ENCODE measurements at places on chromosomes 12 and 14. TPM values are rescaled to one million over a fixed set of nuclear protein-coding genes. Genes with fewer than 3 reads are reported as not detected.

The SNAPC1 gene
- 4.4 TPM for polyA plus RNA-seq

The MYH6 gene
- polyA plus RNA-seq = 60.7 TPM

The YBX3 gene
- polyA plus RNA-seq = 6,125 TPM

The RNASE1 gene
- polyA plus RNA-seq = 111 TPM

The CALCOCO1 gene
- polyA plus RNA-seq = 124 TPM

The TCTN2 gene
- 8.1 TPM for polyA plus RNA-seq

The NDRG2 gene
- polyA plus RNA-seq = 328 TPM

The CCND2 gene
- 0.68 TPM for polyA plus RNA-seq

The SYNE3 gene
- polyA plus RNA-seq = 0.96 TPM

The SPTSSA gene
- polyA plus RNA-seq = 25.4 TPM

The HSPA2 gene
- 180 TPM for polyA plus RNA-seq

The C12orf50 gene
- polyA plus RNA-seq = not detected

The TIMELESS gene
- polyA plus RNA-seq = 3.3 TPM

The RTN1 gene
- 0.17 TPM for polyA plus RNA-seq

The SLC17A8 gene
- polyA plus RNA-seq = not detected

DNA sequence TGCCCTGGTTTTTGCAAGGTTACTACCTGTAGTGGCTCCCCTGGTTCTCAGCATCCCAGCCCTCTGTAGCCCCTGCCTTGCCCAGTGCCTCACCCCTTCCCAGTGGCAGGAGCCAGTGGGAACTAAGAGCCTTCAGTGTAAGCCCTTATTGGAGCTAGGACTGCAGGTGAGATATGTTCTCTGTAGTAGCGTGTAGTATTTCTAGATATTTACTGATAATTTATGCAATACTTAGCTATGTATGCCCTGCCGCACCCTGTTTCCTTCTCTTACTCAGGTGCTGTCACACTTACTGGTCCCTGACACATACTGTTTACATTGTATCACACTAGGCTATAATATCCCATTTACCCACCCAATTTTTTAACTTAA is 3.6 kb downstream of the BMAL2 start:
- no peaks in the 10 kb centered on the region for H3K27me3 ChIP-seq
- H3K4me3 ChIP-seq = no peak overlapping the region
- H3K27ac ChIP-seq = no peak overlapping the region
- peaks cover 4% of the 10 kb centered on the region for H3K4me1 ChIP-seq
- no peaks in the 10 kb centered on the region for H3K36me3 ChIP-seq
- no peak for DNase-seq

- H3K4me1 ChIP-seq = no peaks in the 10 kb centered on the region
- no peak overlapping the region for H3K27ac ChIP-seq
- H3K36me3 ChIP-seq = no peaks in the 10 kb centered on the region
- H3K27me3 ChIP-seq = no peaks in the 10 kb centered on the region
- no peak for DNase-seq
- H3K4me3 ChIP-seq = no peak overlapping the region
Observed at GRCh38 chr12:105267711-105268110, 31.7 kb upstream of the APPL2 start.

GRCh38 chr12:72673853-72674252 is 401.7 kb downstream of the TRHDE start:
- no peak overlapping the region for H3K27ac ChIP-seq
- no peaks in the 10 kb centered on the region for H3K27me3 ChIP-seq
- H3K4me3 ChIP-seq = no peak overlapping the region
- no peaks in the 10 kb centered on the region for H3K4me1 ChIP-seq
- no peak for DNase-seq

- H3K36me3 ChIP-seq = no peaks in the 10 kb centered on the region
- no peak overlapping the region for H3K4me3 ChIP-seq
- H3K27me3 ChIP-seq = no peaks in the 10 kb centered on the region
- DNase-seq = peak; percentile 4
Observed at GRCh38 chr14:104107611-104108569, 22.4 kb downstream of the ASPG start.

GRCh38 chr14:68369281-68370056 is 423.4 kb downstream of the ZFP36L1 start:
- H3K36me3 ChIP-seq = no peaks in the 10 kb centered on the region
- no peaks in the 10 kb centered on the region for H3K27me3 ChIP-seq
- DNase-seq = no peak
- H3K27ac ChIP-seq = peak overlapping the region; percentile 17

- H3K27me3 ChIP-seq = no peaks in the 10 kb centered on the region
- no peak overlapping the region for H3K4me3 ChIP-seq
- H3K36me3 ChIP-seq = no peaks in the 10 kb centered on the region
- no peaks in the 10 kb centered on the region for H3K4me1 ChIP-seq
- no peak for DNase-seq
- no peak overlapping the region for H3K27ac ChIP-seq
Observed at GRCh38 chr12:75585330-75585729, 73.9 kb upstream of the KRR1 start.

- H3K27ac ChIP-seq = no peak overlapping the region
- no peaks in the 10 kb centered on the region for H3K27me3 ChIP-seq
- DNase-seq = no peak
- peaks cover 99% of the 10 kb centered on the region for H3K36me3 ChIP-seq
Observed at GRCh38 chr14:21077672-21078071, 7.6 kb downstream of the ARHGEF40 start.

DNA sequence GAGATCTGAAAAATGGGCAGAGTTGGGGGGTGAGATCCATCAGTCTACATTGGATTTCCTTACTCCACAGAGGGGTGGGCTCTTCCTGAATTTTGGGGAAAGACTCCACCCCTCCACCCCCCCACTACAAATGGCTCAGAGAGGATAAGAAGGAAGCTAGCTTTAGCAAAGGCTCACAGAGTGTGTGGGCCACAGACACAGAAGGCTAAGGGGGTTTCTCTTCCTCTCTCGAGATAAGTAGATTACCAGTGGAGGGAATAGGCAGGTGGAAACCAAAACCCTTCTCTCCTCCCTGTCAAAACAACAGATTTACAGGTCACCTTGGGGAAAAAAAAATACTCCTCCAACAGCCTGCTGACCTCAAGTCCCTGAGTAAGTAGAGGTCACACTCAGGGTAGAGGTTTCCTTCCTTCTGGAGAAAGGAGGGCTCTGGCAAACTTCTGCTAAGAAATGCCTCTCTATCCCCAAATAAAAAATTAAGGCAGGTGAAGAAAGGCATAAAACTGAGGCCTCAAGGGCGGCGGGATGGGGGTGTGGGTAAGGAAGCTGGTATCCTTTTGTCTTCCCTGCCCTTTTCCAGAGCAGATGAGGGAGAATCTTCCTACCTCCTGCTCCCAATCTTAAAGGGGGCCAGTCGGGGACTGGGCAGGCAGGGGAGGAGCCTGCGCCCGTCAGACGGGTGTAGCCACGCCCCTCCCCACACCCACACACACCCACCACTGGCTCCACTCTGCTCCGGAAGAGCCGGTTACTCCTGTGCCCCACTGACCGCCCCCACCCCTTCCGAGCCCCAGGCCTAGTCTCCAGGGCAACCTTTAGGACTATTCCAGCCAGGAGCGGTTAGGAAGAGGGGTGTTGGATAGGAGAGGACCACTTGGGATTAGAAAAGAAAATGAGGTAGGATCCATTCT is 1.9 kb upstream of the BAZ2A start:
- peak; percentile 74 for DNase-seq
- H3K4me3 ChIP-seq = peak overlapping the region; percentile 47
- H3K36me3 ChIP-seq = peaks cover 5% of the 10 kb centered on the region
- peaks cover 50% of the 10 kb centered on the region for H3K4me1 ChIP-seq

- no peak for DNase-seq
- H3K27ac ChIP-seq = no peak overlapping the region
- no peaks in the 10 kb centered on the region for H3K27me3 ChIP-seq
- no peaks in the 10 kb centered on the region for H3K4me1 ChIP-seq
- no peak overlapping the region for H3K4me3 ChIP-seq
Observed at GRCh38 chr12:26132866-26133265, 8.0 kb upstream of the BHLHE41 start.

DNA sequence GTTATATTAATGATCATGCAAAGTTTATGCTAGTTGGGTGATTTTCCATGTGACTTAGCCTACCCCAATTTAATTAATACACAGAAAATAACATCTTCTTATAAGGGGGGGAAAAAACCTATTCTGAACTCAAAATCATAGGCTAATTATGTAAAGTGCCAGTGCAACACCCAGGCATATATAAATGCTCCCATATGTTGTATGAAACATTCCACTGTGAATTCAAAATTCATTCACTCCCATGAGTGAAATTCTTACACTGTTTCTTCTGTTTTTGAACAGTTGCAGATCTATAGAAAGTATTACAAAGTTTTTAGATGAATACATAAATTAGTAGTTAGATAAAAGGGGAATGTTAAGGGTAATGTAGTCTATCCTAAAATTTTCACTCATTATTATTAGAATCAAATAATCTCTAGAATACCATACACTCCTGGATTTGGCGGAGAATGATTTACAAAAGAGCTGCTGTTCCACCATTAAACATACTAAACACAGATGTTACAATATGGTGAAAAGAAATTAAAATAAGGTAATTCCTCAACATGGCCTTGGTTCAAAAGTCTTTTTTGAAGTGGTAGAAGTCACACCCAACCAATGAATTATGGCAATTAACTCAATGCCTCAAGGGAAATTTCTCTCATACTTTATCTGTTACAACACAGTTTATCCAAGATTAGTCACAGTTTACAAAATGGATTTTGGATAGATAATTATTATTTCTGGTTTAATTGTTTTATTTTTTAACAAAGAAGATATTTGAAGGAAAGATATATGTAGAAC is 454.1 kb upstream of the FLRT2 start:
- H3K4me3 ChIP-seq = no peak overlapping the region
- no peak overlapping the region for H3K27ac ChIP-seq
- no peaks in the 10 kb centered on the region for H3K27me3 ChIP-seq
- H3K36me3 ChIP-seq = no peaks in the 10 kb centered on the region

GRCh38 chr14:51094282-51094821 is 553 bp downstream of the TRIM9 start:
- peak overlapping the region; percentile 75 for H3K4me3 ChIP-seq
- no peaks in the 10 kb centered on the region for H3K36me3 ChIP-seq
- peaks cover 12% of the 10 kb centered on the region for H3K4me1 ChIP-seq
- no peak overlapping the region for H3K27ac ChIP-seq

GRCh38 chr12:132264086-132265010 is 65.0 kb downstream of the GALNT9 start:
- no peak for DNase-seq
- H3K27me3 ChIP-seq = peaks cover 18% of the 10 kb centered on the region
- H3K36me3 ChIP-seq = no peaks in the 10 kb centered on the region
- H3K4me3 ChIP-seq = no peak overlapping the region
- H3K27ac ChIP-seq = no peak overlapping the region
- no peaks in the 10 kb centered on the region for H3K4me1 ChIP-seq

GRCh38 chr12:105226219-105226618 is 9.8 kb downstream of the APPL2 start:
- DNase-seq = peak; percentile 62
- peak overlapping the region; percentile 64 for H3K27ac ChIP-seq
- no peaks in the 10 kb centered on the region for H3K27me3 ChIP-seq
- peaks cover 34% of the 10 kb centered on the region for H3K4me1 ChIP-seq
- H3K36me3 ChIP-seq = peaks cover 43% of the 10 kb centered on the region

DNA sequence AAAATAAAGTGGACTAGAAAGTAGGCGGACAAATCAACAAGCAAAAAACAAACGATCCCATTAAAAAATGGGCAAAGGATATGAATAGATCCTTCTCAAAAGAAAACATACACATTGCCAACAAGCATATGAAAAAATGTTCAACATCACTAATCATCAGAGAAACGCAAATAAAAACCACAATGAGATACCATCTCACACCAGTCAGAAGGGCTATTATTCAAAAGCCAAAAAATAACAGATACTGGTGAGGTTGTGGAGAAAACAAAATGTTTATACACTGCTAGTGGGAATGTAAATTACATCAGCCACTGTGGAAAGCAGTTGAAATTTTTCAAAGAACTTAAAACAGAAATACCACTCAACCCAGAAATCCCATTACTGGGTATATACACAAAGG is 70.3 kb downstream of the RPS6KA5 start:
- H3K27ac ChIP-seq = no peak overlapping the region
- H3K27me3 ChIP-seq = no peaks in the 10 kb centered on the region
- no peak for DNase-seq
- H3K36me3 ChIP-seq = no peaks in the 10 kb centered on the region
- H3K4me1 ChIP-seq = no peaks in the 10 kb centered on the region

GRCh38 chr14:39956372-39956771 is 524.1 kb upstream of the FBXO33 start:
- no peaks in the 10 kb centered on the region for H3K27me3 ChIP-seq
- no peaks in the 10 kb centered on the region for H3K36me3 ChIP-seq
- DNase-seq = no peak
- H3K27ac ChIP-seq = no peak overlapping the region
- H3K4me3 ChIP-seq = no peak overlapping the region

GRCh38 chr12:92551853-92552397 is 150.9 kb upstream of the PLEKHG7 start:
- H3K27me3 ChIP-seq = no peaks in the 10 kb centered on the region
- no peaks in the 10 kb centered on the region for H3K36me3 ChIP-seq
- no peak overlapping the region for H3K27ac ChIP-seq
- H3K4me1 ChIP-seq = no peaks in the 10 kb centered on the region
- no peak overlapping the region for H3K4me3 ChIP-seq

- H3K4me1 ChIP-seq = no peaks in the 10 kb centered on the region
- no peak overlapping the region for H3K4me3 ChIP-seq
- H3K27me3 ChIP-seq = no peaks in the 10 kb centered on the region
- no peak overlapping the region for H3K27ac ChIP-seq
- H3K36me3 ChIP-seq = no peaks in the 10 kb centered on the region
Observed at GRCh38 chr14:81805785-81806184, 272.1 kb upstream of the SEL1L start.

DNA sequence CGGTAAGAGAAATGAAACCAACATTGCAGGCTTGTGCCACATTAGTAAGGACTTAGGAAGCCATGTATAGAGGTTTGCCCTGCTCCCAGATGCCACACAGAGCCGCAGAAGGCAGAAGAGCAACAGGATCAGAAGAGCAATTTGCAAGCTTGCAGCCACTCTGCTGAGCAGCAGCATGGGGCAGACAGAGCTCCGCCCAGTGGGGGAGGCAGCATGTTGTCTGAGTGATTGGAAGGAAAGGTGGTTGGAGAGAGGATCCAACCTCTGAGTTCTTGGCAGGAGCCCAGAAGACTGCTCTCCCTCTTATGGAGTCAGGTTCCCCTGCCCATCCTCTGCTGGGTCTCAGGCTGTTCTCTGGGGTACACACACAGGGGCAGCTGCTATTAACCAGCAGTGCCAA is 2.3 kb upstream of the KRT6A start:
- no peak overlapping the region for H3K27ac ChIP-seq
- no peaks in the 10 kb centered on the region for H3K4me1 ChIP-seq
- no peak for DNase-seq
- H3K36me3 ChIP-seq = no peaks in the 10 kb centered on the region
- H3K4me3 ChIP-seq = no peak overlapping the region
- H3K27me3 ChIP-seq = peaks cover 1% of the 10 kb centered on the region

DNA sequence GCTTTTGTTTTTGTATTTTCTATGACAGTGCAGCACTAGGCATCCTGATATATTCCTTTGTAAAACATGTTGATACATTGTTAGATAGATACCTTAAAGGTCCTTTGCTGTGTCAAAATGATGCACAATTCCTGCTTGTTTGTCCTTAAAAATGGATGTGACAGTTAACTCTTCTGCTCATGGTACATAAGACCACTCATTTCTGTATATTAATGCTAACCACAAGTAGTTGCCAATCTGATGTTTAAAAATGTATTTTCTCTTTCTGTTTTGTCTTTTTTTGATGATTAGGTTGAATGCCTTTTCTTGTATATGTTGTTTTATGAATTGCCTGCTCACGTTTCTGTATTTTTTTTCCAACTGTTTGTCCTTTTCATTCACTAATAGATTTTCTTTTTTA is 35.1 kb downstream of the ATF7IP start:
- H3K4me3 ChIP-seq = no peak overlapping the region
- peaks cover 20% of the 10 kb centered on the region for H3K4me1 ChIP-seq
- no peaks in the 10 kb centered on the region for H3K27me3 ChIP-seq
- no peaks in the 10 kb centered on the region for H3K36me3 ChIP-seq

- no peak overlapping the region for H3K27ac ChIP-seq
- H3K36me3 ChIP-seq = no peaks in the 10 kb centered on the region
- H3K27me3 ChIP-seq = no peaks in the 10 kb centered on the region
- no peak for DNase-seq
Observed at GRCh38 chr14:51119411-51120051, 24.6 kb upstream of the TRIM9 start.
